ENCODE measurements at places on chromosomes 7 and 10.

DNA sequence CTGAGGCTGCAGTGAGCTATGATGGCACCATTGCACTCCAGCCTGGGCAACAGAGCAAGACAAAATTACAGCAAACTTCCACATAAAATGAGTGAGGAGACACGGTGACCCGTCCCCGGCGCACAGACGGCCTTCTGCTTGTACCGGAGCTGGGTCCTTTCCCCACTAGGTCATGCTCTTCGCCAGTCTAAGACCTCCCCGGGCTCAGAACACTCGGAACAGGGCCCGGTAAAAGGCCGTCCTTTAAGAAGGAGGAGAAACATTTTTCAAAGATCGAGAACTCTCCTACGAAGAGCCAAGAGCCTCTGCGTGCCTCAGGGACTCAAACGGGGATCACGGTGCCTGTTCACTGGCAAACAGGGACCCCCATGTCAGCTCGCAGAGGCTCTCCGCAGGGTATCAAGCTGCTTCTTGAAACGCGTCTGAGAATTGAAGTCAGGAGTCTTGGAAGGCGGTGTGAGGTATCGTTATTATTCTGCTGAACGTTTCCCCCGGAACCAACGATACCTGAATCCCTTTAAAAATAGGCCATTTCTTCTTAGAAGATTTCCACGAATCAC is 9.0 kb downstream of the CARD11 start:
- no peak for DNase-seq

DNA sequence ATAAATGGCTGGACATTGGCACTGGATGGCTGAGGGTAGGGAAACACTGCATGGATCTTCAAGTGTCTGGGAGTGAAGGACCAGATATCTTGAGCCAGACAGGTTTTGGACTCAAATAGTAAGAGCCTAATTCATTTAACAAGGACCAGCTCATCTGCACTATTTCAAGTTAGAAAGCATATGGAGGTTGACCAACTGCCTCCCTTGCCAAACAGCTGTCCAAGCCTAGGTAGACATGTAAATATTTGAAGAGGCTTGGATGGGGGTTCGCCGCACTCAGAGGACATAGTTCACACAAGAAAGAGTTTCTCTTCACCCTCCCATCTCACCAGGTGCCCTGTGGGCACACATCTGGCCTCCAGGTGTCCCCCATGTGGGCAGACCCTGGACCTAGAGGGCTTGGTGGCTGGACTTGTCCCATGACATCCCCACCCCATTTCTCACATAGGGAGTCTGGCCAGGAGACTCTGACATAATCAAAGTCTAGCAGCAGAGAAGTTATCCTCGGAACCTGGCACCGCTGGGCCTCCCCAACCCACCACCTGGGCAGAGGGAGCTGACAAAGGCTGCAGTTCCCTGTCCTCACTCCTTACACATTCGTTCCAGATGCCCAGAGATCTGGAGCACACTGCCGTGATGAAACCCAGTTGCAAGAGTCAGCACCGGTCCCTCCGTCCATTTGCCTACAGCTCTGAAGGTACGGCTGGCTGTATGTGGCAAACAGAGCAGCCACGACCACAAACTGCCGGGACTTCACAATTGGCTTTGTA is 116.9 kb upstream of the GDF10 start:
- no peak for DNase-seq

GRCh38 chr10:63699785-63700613 is 178.8 kb downstream of the REEP3 start:
- DNase-seq, result no peak

GRCh38 chr7:96648784-96649183 is 60.9 kb downstream of the SEM1 start:
- DNase-seq, result no peak

DNA sequence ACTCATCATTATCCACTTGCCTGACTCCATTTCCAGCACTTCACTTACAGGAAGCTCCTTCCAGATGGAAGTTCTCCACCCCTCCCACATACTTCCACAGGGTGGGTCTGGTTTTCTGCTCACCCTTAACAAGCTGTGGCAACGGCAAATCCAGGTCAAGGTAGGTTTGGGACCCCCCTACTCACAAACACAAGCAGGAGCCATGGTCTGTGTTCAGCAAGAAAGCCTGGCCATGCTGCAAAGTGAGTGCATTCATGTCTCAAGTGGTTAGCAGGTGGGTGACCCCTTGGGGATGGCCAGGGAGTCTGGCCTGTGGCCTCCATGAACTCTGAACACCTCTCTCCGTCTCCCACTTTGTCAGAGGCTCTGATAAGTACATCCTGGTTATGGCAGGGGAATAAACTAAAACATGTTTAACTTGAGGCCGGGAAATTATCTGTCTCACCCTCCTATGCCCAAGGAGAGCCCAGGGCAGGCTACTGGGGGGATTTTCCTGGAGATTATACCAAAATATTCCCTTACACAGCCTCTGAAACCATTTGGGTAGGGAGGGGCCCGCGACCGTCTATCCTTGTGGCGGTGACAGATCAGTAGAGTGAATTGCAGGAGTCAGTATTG is 844 bp downstream of the XPNPEP1 start:
- no peak for DNase-seq

- DNase-seq, result no peak
These were observed 562.7 kb downstream of the PTPRN2 start for GRCh38 chr7:158024881-158025280.
